Iris pigment epithelial cell (primary cell): ENCODE measurements at places on chromosomes 6 and 20.

- no peak for DNase-seq
Measured at GRCh38 chr6:103140308-103141027, 1719.3 kb downstream of the HACE1 start.

GRCh38 chr6:31898383-31899011 lies 999 bp upstream of the EHMT2 start:
- DNase-seq, result peak; percentile 36

GRCh38 chr6:104990085-104990484 lies 33.2 kb downstream of the LIN28B start:
- no peak for DNase-seq

- DNase-seq, result no peak
Measured at GRCh38 chr6:159966981-159967380, 1.9 kb upstream of the IGF2R start.

GRCh38 chr6:87237804-87238203 lies 82.4 kb downstream of the ZNF292 start:
- DNase-seq, result peak; percentile 35

- peak; percentile 22 for DNase-seq
Measured at GRCh38 chr6:137016356-137016755, 28.4 kb downstream of the IL20RA start.

- peak; percentile 22 for DNase-seq
Measured at GRCh38 chr6:109513571-109514071, 30.6 kb upstream of the ZBTB24 start.

DNA sequence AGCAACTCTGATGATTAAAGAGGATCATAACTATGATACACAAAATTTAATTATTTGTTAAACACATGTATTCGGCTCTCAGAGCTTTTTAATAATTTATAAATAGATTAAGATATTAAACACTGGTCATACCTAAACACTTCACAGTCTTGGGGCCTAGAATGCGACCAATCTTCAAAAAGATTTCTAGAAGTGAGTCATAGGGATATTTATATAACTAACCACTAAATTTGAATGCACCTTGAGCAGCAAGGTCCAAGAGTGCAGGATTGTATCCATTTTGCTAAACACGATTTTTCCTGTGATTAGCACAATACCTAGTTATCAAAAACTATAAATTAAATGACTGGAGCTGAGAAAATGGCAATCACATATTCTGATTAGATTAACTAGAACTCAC lies 709.3 kb downstream of the EPHA7 start:
- no peak for DNase-seq
